H7 (cell line): ENCODE measurements at places on chromosomes 7 and 10. TPM values are rescaled to one million over a fixed set of nuclear protein-coding genes. Genes with fewer than 3 reads are reported as not detected.

SPDYE1 gene
- not detected in 2 replicates for total RNA-seq

ELOVL3 gene
- 0.14 TPM in 1 of 2 replicates, not detected in the other for total RNA-seq

SEMA3D gene
- total RNA-seq = 0.90 and 1.6 TPM in 2 replicates

NAT16 gene
- 0.30 and 0.59 TPM in 2 replicates for total RNA-seq

GRCh38 chr7:116731445-116732335, 59.7 kb downstream of the MET start:
- DNase-seq = no peak

GRCh38 chr10:21364196-21365114, 161.0 kb downstream of the SKIDA1 start:
- DNase-seq = peak; percentile 52

GRCh38 chr7:69732203-69732602, 133.9 kb downstream of the AUTS2 start:
- DNase-seq = no peak

DNA sequence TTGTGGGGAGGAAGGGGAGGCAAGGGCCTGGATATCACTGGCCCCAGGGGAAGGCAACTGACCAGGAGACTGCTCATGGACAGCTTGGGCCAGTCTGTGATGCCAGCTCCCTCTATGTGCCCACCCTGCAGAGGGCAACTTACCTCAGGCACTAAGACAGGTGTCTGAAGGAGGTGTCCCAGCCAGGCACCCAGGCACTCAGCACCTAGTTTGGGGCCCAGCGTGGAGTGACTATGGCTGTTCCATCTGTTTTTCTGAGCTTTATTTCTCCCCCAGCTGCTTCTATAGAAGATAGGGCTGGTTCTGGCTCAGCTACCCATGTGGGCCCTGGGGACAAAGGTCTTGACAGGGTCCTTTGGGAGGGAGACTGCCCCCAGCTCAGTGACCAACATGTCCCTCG, 150.6 kb upstream of the PCBD1 start:
- no peak for DNase-seq

DNA sequence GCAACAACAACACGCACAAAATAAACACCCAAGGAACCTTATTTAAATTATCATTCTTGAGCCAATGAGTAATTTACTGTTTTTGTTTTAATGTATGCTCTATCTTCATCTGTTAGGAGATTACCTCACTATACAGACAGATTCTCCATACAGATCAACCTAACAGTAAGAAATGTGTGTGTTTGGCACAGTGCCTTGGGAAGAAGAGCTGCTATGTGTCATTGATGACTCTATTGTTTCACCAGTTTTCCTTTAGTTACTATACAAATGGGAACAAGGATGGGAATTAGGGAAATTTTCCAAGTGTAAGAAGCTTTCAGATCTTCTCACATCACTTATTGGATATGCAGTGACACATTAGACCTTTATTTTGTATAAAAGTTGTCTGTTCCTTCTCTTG, 640.3 kb downstream of the NRG3 start:
- DNase-seq = no peak
